ENCODE measurements at places on chromosomes 1 and 21. TPM values are rescaled to one million over a fixed set of nuclear protein-coding genes. Genes with fewer than 3 reads are reported as not detected.

Gene CDKN2C
- 108 TPM for total RNA-seq

Gene NGF
- 4.3 TPM for total RNA-seq

Gene PCAT6
- total RNA-seq, result not detected

Gene BRWD1
- total RNA-seq, result 23.4 TPM

Gene KAZN
- 0.49 TPM for total RNA-seq

Gene PTAFR
- 0.12 TPM for total RNA-seq

Gene CHI3L2
- total RNA-seq, result 2.6 TPM

Gene NCAM2
- 0.12 TPM for total RNA-seq

DNA sequence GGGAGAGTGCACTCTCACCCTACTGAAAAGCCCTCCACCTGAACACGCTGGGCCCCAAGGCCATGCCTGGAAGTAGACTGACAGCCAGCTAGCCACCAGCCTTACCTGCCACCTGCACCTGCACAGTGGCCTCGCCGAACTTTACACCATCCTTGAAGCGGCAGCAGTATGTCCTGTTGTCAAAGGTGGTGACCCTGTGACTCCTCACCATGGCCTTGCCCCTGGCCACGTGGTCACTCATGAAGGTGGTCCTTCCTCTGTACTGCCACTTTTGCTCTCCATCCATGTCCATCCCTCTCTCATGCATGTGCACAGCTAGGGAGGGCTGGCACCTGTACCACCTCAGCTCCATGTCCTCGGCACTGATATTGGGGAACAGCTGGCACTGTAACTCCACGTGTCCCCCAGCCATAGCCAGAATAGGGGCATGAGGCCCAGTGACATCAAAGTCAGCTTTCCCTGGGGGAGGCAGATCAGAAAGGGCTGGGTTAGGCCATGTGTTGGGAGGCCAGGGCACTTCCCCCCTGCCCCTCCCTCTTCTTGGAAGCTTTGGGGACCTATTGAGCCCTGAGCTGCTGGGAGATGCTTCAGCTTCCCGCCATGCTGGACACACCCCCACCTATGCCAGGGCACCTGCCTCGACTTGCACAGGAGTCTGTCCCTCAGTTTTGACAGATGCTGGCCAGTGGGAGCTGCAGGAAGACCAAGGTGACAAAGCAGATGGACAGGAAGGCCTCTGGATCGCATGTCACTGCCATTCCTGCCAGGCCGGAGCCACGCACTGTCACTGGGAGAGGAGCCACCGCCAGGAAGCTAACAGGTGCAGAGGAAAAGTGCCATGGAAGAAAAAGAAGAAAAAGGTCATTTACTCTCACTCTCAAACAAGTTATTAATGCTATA, 24.6 kb downstream of the RNF187 start:
- DNase-seq, result no peak

DNA sequence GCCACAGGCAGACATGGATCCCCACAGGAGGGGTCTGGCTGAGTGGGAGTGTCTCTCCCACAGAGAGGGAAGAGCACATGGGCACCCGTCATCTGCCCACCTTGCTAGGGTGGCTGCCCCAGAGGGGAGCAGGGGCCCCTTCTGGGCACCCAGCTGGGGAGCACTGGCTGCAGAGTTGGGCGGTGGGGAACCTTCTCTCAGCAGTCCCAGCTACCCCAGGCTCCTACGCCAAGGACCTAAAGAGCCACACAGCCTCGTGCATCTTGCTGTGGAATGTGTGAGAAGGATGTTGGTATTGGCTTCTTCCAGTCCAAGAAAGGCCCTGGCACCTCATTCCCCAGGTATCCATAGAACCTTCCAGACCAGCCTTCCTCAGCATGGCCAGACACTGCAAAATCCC, 250.6 kb upstream of the VAMP3 start:
- no peak for DNase-seq

GRCh38 chr1:6124341-6124740, 55.8 kb downstream of the CHD5 start:
- no peak for DNase-seq

GRCh38 chr1:45493116-45493697, 2.2 kb upstream of the TESK2 start:
- peak; percentile 53 for DNase-seq

- peak; percentile 13 for DNase-seq
Observed at GRCh38 chr1:206606867-206607266, 5.4 kb downstream of the EIF2D start.

DNA sequence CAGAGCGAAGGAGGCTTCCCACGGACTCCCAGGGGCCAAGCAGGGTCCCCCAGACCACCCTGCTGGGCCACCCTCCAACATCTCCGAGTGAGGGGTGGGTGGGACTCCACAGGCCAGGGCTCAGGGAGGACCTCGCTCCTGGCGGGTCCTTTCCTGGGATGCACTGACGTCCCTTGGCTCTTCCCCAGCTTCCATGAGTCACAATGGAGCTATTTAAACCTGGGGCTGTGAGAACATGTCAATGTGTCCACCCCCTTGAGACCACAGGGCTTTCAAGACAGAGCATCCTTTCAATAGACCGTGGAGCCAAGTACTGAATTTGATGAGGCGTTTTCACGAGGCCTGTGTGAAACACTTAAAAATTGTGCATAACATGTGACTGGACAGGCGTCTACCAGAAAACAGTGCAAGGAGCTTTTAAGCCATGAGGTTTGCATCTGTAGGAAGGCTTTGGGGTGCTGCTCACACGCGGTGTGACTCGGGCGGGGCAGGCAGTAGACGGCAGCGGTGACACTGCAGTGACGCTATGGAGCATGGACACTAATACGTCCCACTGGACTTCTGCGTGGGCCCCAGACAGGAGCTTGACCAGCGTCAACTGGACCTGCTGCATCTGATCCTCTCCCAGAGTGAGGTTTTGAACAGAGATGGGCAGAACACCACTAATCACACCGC, 24.1 kb upstream of the NPHP4 start:
- peak; percentile 85 for DNase-seq

- no peak for DNase-seq
Observed at GRCh38 chr1:154611150-154611862, 3.3 kb upstream of the ADAR start.

GRCh38 chr21:35077975-35078374, 28.9 kb upstream of the RUNX1 start:
- peak; percentile 33 for DNase-seq

- DNase-seq, result no peak
Observed at GRCh38 chr1:110686188-110686587, 11.4 kb upstream of the KCNA3 start.

- no peak for DNase-seq
Observed at GRCh38 chr21:36265431-36265830, 54.6 kb upstream of the MORC3 start.

DNA sequence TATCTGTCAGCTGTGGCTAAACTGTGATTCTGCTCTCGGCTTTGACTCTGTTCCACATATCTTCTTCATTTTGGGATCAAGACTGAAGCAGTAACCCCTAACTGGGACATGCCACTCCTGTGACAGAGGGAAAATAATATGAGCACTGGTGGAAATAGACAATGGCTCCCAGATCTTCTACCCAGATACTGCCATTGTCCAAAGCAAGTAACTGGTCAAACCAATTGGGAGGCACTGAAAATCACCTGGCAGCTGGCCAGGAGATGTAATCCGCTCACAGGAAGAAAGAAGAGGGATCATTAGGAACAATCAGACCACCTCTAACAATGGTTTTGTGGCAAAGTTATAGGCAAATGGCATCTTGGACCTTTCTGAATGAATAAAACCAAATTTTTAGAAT, 10.7 kb downstream of the SNX7 start:
- no peak for DNase-seq

GRCh38 chr1:165697491-165697880, 876 bp downstream of the ALDH9A1 start:
- DNase-seq, result peak; percentile 17

- no peak for DNase-seq
Observed at GRCh38 chr1:110638058-110638457, 31.9 kb upstream of the KCNA2 start.

- DNase-seq, result peak; percentile 41
Observed at GRCh38 chr1:147627435-147628110, 42.8 kb downstream of the ACP6 start.

GRCh38 chr1:161274874-161275273, 16.3 kb downstream of the PCP4L1 start:
- no peak for DNase-seq

Measured in RPMI7951 (cell line).